ENCODE measurements at places on chromosomes 16 and 17. TPM values are rescaled to one million over a fixed set of nuclear protein-coding genes. Genes with fewer than 3 reads are reported as not detected.

DNAI2 gene
- total RNA-seq, result not detected

WFIKKN1 gene
- 3.2 TPM for total RNA-seq

SDR42E1 gene
- total RNA-seq, result 4.2 TPM

ZACN gene
- not detected for total RNA-seq

CCDC144A gene
- 2.5 TPM for total RNA-seq

ABCA6 gene
- 73.2 TPM for total RNA-seq

FTSJ3 gene
- total RNA-seq, result 44.7 TPM

CTRL gene
- 3.2 TPM for total RNA-seq

ATP2A1 gene
- not detected for total RNA-seq

FBXW10B gene
- total RNA-seq, result 6.9 TPM

CCL2 gene
- total RNA-seq, result 15.2 TPM

YBX2 gene
- 0.25 TPM for total RNA-seq

All from vagina (tissue), 2 donors.